ENCODE measurements at places on chromosomes 11 and 22.

DNA sequence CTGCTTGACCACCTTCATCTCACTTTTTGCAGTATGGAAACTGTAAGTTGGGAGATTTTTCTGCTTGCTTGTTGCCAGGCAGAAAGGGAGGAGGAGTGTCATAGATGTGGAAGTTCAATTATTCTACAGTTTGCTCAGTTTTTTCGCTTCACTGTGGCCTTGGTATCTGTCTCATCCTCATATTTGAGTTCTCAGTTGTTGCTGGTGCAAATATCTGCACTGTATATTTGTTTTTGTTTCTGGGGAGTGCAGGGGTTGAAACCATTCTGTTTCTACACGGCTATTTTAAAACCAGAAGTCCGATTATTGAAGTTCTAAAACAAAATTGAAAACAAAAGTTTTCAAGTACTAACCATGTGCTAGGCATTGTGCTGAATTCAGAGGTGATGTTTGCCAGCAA lies 153.4 kb downstream of the JRKL start:
- DNase-seq = no peak

DNA sequence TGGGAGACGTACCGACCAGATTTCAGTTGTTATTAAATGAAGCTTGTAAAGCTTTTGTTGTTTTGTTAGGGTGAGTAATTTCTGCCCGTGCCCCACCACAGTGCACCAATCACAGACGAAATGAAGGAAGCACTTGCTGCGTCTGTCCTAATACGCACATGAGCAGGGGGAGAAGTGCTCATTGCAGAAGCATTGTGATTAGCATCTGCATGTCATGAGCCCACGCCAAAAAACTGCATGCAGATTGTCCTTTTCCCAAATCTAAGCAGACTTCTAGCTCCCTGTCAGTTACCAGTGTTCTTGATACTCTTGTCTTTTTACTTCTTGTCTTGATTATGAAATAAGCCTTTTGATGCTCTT lies 15.5 kb downstream of the RBX1 start:
- DNase-seq = no peak

GRCh38 chr11:995752-996420 lies 40.6 kb downstream of the MUC6 start:
- DNase-seq = no peak

DNA sequence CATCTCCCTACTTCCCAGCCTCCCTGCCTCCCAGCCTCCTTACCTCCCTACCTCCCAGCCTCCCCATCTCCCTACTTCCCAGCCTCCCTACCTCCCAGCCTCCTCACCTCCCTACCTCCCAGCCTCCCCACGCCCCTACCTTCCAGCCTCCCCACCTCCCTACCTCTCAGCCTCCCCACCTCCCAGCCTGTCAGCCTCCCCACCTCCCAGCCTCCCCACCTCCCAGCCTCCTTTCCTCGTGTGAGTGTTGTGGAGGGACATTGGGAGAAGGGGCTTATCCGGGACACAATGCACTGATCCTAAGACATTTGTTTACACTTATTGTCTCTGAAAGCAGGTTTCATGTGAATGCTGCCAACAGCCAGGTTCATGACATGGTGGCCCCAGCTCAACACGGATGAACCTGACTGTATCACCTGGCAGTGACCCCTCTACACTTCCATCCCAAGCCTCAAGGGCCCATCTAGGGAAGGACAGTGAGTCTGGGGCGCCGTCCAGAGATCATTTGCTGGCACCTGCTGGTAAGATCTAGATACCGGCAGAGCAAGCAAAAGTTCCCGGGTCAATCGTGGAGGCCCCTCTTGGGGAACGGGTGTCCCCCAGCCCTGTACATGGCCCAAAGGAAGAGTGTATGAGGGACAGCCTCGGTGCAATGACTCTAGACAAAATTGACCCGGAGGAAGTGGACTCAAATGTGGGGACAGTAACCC lies 34.5 kb upstream of the TH start:
- DNase-seq = no peak

DNA sequence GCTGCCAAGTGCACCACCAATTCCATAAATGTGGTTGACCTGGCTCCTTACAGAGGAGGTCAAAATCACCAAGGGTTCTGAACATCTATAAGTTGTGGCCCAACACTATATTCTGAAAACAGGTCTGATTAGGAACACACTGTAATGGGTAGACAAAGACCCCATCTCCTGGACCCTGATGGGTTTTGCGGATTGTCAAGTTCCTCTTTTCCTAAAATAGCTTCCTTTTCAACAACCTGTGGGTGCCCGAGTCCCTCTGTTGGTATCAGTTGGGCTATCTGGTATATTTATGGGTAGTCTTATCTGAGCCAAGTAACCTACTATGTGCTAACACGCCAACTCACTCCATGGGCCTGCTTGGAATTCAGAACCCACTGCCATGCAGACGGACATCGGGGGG lies 9.9 kb upstream of the CACNG2 start:
- DNase-seq = no peak

- no peak for DNase-seq
Observed at GRCh38 chr22:27823221-27823620, 21.7 kb upstream of the MN1 start.

GRCh38 chr11:33863418-33864172 lies 28.3 kb downstream of the LMO2 start:
- no peak for DNase-seq

GRCh38 chr22:44455963-44456358 lies 42.1 kb downstream of the RTL6 start:
- no peak for DNase-seq

GRCh38 chr22:37160027-37160426 lies 10.3 kb upstream of the IL2RB start:
- no peak for DNase-seq

DNA sequence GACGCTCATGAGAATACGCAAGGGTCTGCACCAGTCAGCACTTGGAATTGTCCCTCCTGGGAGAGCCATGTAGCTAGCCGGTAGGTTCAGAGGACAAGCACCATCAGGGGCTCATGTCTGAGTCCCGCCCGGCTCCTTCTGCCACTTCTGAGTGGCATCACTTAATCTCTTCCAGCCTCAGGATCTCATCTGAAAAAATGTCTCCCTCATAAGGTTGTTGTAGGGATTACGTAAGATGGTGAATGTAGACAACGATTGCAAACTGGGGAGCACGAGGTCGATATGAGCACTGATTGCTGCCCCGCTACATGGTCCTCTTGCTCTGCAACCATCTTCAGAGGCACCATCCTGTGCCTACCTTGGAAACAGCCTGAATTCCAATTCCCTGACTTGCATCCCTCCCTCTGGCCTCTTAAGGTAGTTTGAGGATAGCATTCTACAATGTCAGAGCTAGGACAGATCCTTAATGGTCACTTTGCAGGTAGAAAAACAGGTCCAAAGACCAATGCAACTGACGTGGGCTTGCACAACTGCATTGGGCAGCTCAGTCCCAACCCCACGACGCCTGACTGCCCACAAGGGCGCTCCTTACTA lies 115.8 kb upstream of the TMEM45B start:
- no peak for DNase-seq

- no peak for DNase-seq
Observed at GRCh38 chr11:68375337-68375736, 62.9 kb downstream of the LRP5 start.

DNA sequence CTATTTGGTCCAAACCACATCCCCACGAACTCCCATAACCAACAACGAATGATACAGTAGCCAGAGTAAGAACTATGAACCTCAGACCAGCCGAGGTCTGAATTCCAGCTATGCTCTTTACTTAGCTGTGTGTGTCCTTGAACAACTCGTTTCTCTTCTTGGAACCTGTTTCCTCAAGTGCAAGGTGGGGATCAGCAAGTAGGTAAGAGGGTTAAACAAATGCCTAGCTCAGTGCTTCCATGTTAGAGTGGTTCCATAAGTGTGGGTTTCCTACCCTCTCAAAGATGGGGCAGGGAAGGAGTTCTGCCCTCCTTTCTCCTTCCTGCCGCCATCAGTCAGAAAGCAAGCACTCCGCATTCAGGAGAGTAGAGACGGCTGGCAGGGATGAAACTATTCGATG lies 283.4 kb upstream of the SYN3 start:
- DNase-seq = no peak

DNA sequence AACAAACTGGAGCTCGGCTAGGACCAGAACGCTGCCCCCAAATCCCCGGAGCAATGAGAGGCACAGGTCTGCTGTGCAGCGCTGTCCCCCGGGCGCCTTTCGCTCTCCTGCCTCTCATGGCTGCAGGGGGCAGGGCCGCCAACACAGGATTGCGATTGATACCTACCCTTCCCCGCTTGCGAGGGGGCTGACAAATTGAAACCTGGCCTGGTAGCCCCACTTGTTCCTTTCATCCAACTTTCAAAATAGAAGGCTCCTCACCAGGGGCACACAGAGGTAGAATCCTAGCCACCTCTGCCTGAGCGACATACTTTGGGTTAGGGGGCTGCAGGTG lies 642 bp upstream of the CASTOR1 start:
- no peak for DNase-seq

GRCh38 chr22:22983816-22984215 lies 86.5 kb upstream of the GNAZ start:
- no peak for DNase-seq

GRCh38 chr22:49668402-49668801 lies 159.3 kb downstream of the BRD1 start:
- no peak for DNase-seq

DNA sequence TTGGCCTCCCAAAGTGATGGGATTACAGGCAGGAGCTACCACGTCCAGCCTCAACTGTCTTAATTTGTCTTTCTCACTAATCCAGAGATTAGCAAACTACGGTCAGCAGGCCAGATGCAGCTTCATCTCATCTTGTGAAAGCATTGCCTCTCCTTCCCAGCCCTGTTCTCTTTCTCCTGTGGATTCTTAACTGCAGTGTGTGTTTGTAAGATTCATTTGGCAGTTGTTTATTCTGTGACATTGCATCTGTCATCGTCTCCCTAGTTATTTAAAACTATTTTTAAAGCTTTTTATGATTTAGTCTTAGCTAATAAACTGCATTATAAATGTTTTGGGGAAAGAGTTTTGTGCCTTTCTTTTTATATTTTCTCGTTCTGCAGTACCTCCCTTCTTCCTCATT lies 29.2 kb downstream of the RNF169 start:
- DNase-seq = no peak

DNA sequence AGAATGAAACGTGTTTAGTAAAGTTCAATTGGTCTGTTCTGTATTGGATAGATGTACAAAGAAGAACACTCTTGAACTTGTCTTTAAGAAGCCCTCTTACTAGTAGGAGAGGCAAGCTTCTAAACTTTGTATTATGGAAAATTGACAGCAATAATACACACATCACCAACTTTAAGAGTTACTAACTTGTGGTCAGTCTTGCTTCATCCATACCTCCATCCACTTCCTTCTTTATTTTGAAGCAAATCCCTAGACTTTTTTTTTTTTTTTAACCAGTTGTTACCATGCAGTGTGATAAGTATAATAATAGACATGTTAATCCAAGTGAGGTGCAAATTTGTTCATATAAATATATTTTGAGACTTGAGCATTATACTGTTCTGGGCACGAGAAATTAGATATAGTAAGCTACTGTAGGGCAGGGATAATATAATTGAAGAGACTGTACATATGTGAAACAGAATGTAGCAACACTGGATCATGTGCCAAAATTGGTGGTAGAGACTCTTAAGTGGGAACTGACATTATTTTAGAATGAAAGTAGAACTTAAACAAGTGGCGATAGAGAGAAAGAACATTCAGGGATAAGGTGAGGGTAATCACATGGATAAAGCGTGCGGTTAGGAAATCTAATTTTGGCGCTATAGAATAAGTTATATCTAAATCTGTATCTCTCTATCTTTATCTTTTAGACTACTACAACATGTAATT lies 6.5 kb downstream of the FAR1 start:
- DNase-seq = no peak

DNA sequence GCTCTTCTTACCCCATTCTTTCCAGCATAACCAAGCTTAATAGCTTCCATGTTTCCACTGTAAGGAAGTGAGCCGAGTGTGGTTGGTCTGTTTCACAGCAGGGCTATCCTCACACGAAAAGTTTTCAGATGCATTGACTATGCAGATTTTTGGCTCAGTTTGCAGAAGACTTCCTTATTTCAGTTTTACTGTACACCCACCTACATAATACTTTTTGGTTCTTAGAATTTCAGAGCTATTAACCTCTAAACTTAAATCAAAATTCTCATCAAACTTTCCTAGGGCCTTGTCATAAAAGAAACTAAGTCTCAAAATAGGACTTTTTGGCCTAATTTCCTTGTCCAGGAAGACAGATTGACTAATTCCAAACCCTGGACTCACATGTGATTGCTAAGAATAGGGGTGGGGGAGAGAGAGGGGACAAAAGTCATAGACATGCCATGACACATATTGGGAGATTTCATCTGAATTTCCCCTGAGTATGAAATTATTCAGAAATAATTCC lies 7.3 kb upstream of the EHF start:
- DNase-seq = no peak

GRCh38 chr11:128415539-128415938 lies 171.8 kb downstream of the ETS1 start:
- DNase-seq = no peak

DNA sequence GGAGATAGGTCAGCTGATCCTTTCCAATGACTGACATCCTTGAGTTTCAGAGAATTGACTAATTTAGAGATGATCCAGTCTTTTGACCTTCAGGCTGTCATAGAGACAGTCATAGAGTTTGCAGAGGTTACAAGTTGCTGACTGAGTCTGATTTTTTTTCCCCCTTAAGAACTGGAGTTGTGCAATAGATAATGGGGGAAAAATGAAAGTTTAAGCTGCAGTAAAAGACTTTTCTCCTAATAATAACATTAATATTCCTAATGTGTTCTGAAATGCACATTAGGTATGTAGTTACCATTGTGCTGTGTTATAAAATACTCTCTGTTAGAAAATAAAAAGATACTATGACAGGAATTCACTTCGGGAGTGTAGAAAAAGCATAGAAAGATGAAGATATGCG lies 876.9 kb upstream of the RAG2 start:
- no peak for DNase-seq

- no peak for DNase-seq
Observed at GRCh38 chr11:107198490-107199007, 180.3 kb upstream of the GUCY1A2 start.

DNA sequence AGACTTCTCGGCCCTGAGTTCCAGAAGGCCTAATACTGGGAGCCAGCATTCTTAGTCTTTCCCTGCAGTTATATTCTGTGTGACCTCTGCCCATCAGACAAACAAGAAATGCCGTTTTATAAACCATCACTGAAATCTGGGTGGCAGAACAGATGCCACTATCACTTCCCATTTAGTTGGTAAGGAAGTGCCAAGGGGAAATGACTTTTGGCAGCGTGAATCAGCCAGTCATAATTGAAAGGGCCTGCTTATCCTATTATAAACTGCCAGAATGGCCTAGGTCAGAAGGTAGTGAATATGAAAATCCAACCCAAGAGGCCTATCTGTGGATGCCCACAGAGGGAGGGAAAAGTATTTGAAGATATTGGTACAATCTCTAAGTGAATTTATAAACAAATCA lies 646.8 kb upstream of the CCDC90B start:
- DNase-seq = no peak
